ENCODE measurements at places on chromosomes 5 and 9.

DNA sequence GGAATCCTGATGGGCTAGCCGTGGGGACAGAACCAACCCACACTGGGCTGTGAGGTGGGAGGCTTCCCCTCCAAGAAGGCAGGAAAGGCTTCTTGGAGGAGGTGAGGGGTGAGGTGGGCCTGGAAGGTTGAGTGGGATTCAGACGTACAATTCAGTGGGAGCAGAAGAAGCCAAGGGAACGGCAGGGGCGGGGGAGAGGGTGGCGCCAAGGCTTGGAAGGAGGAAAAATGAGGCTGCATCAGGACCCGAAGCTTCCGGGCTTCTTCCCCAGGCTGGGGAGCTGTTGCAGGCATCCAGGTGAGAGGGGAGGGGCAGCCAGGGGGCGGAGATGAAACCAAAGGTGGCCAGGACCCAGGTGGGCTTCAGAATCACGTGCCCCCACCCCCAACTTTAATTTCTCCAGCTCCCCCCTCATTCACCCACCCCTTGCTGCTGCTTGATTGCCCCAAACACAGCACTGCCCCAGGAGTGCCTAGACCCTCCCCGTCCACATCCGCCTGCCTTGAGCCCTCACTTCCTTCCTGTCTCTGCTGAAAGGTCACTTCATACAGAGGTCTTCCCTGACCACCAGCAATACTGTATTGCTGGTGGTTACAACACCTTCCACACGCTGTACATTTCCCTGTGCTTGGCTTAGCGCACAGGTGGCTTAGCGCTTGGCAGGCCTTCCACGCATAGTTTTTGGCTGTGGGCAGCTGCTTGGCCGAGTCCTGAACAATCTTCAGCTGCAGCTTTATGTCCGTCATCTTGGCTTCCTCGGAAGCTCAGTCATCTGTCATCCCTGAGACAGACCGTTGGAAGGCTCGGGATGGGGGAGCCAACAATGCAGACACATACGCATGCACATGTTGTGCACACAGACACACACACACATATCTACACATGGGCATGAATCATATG is 193.5 kb downstream of the RGS3 start:
- no peaks in the 10 kb centered on the region for H3K36me3 ChIP-seq
- H3K4me1 ChIP-seq, result peaks cover 4% of the 10 kb centered on the region
- DNase-seq, result no peak

DNA sequence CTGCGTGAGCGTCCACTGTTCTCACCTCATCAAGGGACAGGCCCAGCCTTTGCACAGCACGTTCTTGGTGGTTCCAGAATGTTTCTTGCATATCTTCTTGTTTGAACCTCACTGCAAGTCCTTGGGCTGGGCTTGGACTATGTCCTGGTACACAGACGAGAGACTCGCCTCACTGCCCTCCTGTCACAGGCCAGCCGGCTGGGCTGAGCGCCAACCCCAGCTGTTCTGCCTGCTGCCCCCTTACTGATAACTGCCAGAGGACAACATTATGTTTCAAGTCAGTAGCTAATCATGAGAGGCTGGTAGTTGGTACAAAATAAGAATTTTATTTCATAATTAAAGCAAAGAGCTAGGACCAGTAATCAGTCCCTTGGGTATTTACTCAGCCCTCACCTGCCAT is 52.8 kb upstream of the LRRTM2 start:
- peaks cover 56% of the 10 kb centered on the region for H3K36me3 ChIP-seq
- H3K4me1 ChIP-seq, result no peaks in the 10 kb centered on the region
- no peak for DNase-seq
- no peaks in the 10 kb centered on the region for H3K27me3 ChIP-seq
- no peak overlapping the region for H3K27ac ChIP-seq
- no peak overlapping the region for H3K4me3 ChIP-seq

- H3K4me1 ChIP-seq, result peaks cover 5% of the 10 kb centered on the region
- no peak for DNase-seq
- H3K36me3 ChIP-seq, result no peaks in the 10 kb centered on the region
- H3K4me3 ChIP-seq, result no peak overlapping the region
Observed at GRCh38 chr5:141870871-141871270, 7.3 kb downstream of the PCDH1 start.

- DNase-seq, result no peak
- H3K36me3 ChIP-seq, result no peaks in the 10 kb centered on the region
- no peak overlapping the region for H3K27ac ChIP-seq
Observed at GRCh38 chr5:118606940-118607339, 381.4 kb downstream of the DTWD2 start.

GRCh38 chr5:132378580-132378979 is 9.1 kb downstream of the SLC22A5 start:
- H3K4me1 ChIP-seq, result no peaks in the 10 kb centered on the region
- no peak for DNase-seq
- no peaks in the 10 kb centered on the region for H3K36me3 ChIP-seq
- H3K27me3 ChIP-seq, result no peaks in the 10 kb centered on the region
- H3K27ac ChIP-seq, result no peak overlapping the region
- H3K4me3 ChIP-seq, result no peak overlapping the region

DNA sequence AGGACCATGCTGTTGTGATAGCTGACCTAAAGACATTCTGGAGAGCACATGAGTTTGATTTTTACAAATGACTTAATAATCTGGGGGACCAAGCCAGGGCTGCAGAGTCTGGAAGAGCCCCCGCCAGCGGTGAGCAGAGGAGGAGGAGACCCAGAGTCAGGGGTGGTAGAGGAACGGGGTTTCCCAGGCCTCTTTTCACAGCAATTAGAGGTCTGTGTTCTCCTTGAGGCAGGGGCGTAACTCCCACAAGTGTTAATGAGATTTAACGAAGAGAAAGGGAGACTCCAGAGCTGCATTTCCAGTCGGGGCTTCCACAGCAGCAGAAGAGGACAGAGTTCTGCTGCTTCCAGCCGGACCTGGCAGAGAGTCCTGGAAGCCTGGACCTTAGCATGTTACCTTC is 137.9 kb upstream of the SLC24A2 start:
- H3K27ac ChIP-seq, result no peak overlapping the region
- no peaks in the 10 kb centered on the region for H3K36me3 ChIP-seq
- peaks cover 4% of the 10 kb centered on the region for H3K4me1 ChIP-seq
- no peak overlapping the region for H3K4me3 ChIP-seq

GRCh38 chr5:160619381-160619780 is 197.7 kb downstream of the PTTG1 start:
- H3K27me3 ChIP-seq, result peaks cover 19% of the 10 kb centered on the region
- H3K36me3 ChIP-seq, result no peaks in the 10 kb centered on the region
- DNase-seq, result no peak
- no peak overlapping the region for H3K27ac ChIP-seq
- H3K4me1 ChIP-seq, result no peaks in the 10 kb centered on the region

DNA sequence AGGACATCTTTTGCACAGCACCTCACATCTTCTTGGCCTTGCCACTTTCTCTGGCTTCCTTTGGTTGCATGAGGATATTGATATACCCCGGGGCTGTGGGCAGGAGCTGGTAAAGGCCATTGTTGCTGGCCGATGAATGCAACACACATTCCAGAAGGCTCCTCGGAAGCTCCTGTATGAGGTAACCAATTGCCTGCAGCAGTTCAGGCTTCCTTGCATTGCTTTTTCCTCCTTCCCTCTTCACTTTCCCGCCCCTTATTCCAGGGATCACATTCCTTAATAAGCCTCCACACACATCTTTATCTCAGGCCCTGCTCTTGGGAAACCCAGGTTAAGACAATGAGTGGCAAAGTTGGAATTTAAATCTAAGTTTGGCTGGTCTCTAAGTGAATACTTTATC is 505.4 kb upstream of the CLINT1 start:
- H3K27me3 ChIP-seq, result no peaks in the 10 kb centered on the region
- no peak for DNase-seq
- H3K36me3 ChIP-seq, result no peaks in the 10 kb centered on the region
- no peak overlapping the region for H3K27ac ChIP-seq
- no peak overlapping the region for H3K4me3 ChIP-seq
- no peaks in the 10 kb centered on the region for H3K4me1 ChIP-seq

DNA sequence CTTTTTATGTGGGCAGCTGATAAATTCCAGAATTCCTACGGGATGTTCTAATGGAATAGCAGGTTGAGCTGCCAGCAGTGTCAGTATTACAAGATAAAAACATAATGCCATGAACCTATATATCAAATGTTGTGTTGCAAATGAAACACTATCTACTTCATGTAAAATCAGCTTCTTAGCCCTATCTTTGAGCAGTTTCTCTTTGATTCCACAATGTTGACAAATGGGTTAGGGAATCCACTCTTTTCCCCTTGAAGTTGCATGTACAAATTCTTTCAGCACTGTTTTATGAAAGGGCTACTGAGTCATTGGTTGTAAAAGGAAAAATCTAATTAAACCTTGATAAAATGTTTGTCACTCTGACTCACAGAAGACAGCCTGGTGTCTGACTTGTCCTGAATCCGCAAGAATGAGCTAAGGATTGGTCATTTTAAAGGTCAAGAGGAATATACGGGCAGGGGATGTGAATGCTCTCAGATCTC is 950.6 kb upstream of the NUDT12 start:
- no peak overlapping the region for H3K4me3 ChIP-seq
- no peaks in the 10 kb centered on the region for H3K36me3 ChIP-seq
- H3K27me3 ChIP-seq, result no peaks in the 10 kb centered on the region
- H3K27ac ChIP-seq, result no peak overlapping the region

DNA sequence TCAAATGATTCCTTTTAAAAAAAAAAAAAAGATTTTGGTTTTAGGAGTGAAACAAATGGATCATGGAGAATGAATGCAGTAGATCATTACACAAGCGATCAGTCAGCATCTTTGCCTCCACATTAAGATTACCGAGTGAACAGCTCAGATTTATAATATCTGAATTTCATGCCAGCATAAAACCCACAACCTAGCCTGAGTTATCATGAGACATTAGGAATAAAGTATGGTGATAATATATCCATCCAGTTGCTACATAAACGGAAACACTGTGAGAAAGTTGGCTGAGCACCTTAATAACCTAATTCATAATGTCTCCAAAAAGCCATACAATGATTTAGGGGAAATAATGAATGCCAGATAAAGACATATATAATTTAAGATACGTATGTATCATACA is 553.1 kb upstream of the TUSC1 start:
- H3K27ac ChIP-seq, result no peak overlapping the region
- no peaks in the 10 kb centered on the region for H3K4me1 ChIP-seq
- H3K27me3 ChIP-seq, result no peaks in the 10 kb centered on the region
- no peaks in the 10 kb centered on the region for H3K36me3 ChIP-seq
- no peak overlapping the region for H3K4me3 ChIP-seq

DNA sequence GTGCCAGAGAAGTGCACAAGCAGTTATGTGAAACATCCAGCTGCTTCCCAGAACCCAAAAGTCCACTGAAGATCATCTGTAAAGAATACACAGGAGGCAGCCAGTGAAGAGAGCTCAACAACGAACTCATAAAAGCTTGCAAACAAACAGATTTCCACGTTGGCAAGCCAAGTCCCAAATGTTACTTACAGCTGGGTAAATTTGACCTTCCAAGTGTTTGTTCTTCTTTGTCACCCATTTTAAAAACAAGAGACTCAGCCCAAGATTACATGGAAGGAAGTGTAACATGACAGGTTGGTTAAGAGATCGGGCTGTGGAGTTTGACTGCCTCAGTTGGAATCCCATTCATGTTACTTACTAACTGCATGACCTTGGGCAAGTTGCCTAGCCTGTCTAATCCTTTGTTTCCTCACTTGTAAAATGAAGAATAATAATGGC is 174.9 kb upstream of the PAPPA start:
- DNase-seq, result peak; percentile 80
- H3K27ac ChIP-seq, result no peak overlapping the region
- H3K36me3 ChIP-seq, result no peaks in the 10 kb centered on the region
- H3K27me3 ChIP-seq, result no peaks in the 10 kb centered on the region
- H3K4me1 ChIP-seq, result peaks cover 47% of the 10 kb centered on the region

GRCh38 chr9:137382444-137383080 is 40.4 kb downstream of the EXD3 start:
- H3K4me3 ChIP-seq, result no peak overlapping the region
- H3K27ac ChIP-seq, result no peak overlapping the region
- H3K36me3 ChIP-seq, result no peaks in the 10 kb centered on the region
- DNase-seq, result no peak
- no peaks in the 10 kb centered on the region for H3K27me3 ChIP-seq

GRCh38 chr9:23790351-23791260 is 35.4 kb downstream of the ELAVL2 start:
- no peaks in the 10 kb centered on the region for H3K36me3 ChIP-seq
- DNase-seq, result no peak
- H3K27ac ChIP-seq, result no peak overlapping the region
- H3K27me3 ChIP-seq, result no peaks in the 10 kb centered on the region

DNA sequence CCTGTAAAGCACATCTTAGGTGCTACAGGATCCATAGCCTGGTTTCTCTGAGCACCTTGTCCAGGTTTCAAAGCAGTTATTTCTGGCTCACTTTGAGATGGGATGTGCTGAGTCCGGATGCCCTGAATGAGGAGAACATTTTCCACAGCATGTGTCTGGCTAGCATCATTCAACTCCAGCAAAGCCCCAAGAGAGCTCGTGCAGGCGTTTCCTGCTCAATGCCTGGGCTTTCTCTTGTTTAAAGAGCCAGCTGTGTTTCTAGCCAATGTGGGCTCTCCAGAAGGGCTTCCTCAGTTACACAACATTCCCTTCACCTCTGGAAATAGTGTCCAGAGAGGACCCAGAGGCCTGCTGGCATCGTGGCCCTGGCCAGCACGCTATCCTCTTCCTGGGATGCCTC is 411.7 kb downstream of the DMAC1 start:
- no peak for DNase-seq
- no peak overlapping the region for H3K4me3 ChIP-seq
- H3K4me1 ChIP-seq, result no peaks in the 10 kb centered on the region
- H3K27me3 ChIP-seq, result no peaks in the 10 kb centered on the region

DNA sequence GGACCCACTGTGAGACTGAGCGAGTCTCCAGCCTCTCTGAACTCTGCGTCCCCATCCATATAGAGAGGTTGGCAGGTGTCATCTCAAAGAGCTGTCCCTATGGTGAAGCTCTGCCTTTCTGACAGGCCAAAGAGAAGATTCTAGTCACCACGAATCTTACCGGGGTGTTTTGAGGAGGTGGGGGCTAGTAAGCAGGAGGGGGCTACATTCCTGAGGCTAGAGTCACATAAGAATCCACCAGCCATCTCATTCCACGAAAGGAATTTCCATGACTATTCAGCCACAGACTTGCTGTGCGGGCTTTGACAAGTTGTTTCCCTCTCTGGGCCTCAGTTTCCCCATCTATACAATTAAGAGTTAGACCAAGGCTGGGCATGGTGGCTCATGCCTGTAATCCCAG is 16.3 kb downstream of the PDGFRB start:
- H3K27ac ChIP-seq, result no peak overlapping the region
- peaks cover 41% of the 10 kb centered on the region for H3K4me1 ChIP-seq
- H3K36me3 ChIP-seq, result no peaks in the 10 kb centered on the region
- H3K4me3 ChIP-seq, result no peak overlapping the region

GRCh38 chr5:150804388-150804787 is 25.8 kb downstream of the SMIM3 start:
- H3K27ac ChIP-seq, result no peak overlapping the region
- H3K36me3 ChIP-seq, result no peaks in the 10 kb centered on the region
- DNase-seq, result no peak
- no peak overlapping the region for H3K4me3 ChIP-seq

DNA sequence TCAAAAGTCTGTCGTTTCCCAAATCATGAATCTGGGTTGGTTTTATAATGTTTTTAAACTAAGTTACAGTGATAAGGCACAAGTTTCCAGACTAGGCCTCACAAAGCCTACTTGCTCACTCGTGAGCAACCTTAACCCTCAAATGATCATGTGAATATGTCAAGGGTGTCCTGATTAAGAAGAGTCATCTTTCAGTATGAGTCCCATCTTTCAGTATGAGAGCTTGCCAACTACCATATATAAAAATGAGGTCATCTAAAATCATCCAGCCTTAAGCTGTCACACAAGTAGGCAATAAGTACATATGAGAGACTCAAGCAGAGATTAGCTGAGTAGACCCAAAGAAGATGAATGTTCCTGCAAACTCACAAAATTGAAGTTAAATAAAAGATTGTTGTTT is 668.4 kb upstream of the FAM174A start:
- H3K27me3 ChIP-seq, result no peaks in the 10 kb centered on the region
- H3K4me3 ChIP-seq, result no peak overlapping the region
- H3K4me1 ChIP-seq, result no peaks in the 10 kb centered on the region
